ENCODE measurements at places on chromosomes 3 and 15. TPM values are rescaled to one million over a fixed set of nuclear protein-coding genes. Genes with fewer than 3 reads are reported as not detected.

DNA sequence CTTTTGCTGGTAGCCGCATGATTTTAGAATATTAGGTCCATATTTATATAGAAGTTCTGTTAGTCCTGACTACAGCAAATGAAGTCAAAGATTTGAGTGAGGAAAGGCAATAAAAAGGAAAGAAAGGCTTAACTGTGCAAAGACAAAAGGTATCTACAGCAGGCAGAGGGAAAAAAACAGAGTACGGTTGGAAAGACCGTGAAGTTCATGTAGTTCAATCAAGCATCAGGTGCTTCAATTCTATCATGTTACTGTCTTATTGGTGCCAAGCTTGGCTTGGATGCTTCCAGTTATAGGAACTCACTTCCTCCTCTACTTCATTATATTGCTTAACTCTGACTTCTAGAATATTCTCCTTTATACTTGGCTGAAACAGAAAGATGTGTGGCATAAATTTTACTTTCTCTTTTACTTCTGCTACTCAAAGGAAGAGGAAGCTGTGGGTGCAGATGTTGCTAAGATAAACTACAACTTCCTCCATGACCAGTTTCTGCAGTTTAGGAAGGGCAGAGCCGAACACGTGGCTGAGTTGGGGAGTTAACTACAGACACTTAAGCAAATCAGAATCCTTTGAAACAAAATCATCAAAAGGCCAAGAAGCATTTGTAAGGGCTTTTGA lies 72.6 kb upstream of the ZBED2 start:
- no peaks in the 10 kb centered on the region for H3K36me3 ChIP-seq
- DNase-seq = no peak
- no peaks in the 10 kb centered on the region for H3K27me3 ChIP-seq
- peaks cover 17% of the 10 kb centered on the region for H3K4me1 ChIP-seq
- no peak overlapping the region for H3K27ac ChIP-seq

DNA sequence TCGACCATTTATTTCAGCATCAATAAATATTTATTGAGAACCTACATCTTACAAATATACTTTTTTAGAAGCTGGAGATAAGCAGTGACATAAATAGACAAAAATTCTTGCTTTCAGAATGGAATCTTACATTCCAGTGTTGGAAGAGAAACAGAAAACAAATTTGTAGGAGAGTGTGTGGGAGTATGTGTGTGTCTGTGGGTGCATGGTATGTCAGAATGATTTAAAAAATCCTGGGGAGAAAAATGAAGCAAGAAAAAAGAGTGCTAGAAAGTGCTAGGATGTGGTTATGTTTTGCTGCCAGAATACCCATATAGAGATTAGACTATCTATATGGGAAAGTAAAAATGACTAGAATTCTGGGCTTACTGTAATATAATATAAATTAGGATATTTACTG lies 561.7 kb upstream of the SGO1 start:
- DNase-seq = peak; percentile 78
- no peak overlapping the region for H3K4me3 ChIP-seq
- H3K4me1 ChIP-seq = no peaks in the 10 kb centered on the region
- no peaks in the 10 kb centered on the region for H3K36me3 ChIP-seq

GRCh38 chr3:105466495-105467404 lies 100.0 kb downstream of the ALCAM start:
- no peaks in the 10 kb centered on the region for H3K4me1 ChIP-seq
- no peak overlapping the region for H3K27ac ChIP-seq
- peak; percentile 22 for DNase-seq
- H3K36me3 ChIP-seq = no peaks in the 10 kb centered on the region
- no peaks in the 10 kb centered on the region for H3K27me3 ChIP-seq

DNA sequence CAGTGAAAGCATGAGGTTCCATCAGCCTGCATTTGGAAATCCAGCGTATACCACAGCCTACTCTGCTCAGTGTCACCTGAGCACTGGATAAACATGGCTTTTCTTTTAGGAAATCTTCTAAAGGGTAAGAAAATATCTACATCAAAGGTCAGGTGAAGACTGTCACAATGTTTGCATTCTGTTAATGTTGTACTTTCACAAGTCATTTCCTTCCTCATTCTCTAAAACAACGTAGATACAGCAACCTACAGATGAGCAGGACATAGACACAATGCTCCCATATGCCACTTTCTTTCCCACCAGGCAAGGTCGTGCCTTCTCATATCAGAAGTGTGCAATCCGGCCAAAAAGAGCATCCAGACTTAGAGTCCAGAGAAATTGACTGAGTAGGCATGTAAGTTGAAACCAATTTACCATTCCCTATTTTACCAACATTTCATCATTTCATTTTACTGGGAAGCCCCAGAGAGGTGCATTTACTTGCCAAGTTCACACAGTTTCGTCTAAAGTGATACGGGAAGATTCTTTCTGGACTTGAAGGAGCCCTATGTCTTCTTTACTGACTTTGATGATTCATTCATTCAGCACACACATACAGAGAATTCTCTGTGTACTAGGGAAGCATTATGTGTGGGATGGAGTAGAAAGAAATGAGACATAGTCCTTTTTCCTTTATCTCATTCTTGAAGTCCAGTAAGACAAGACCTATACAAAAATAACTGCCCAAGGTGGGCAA lies 30.6 kb upstream of the LPP start:
- DNase-seq = peak; percentile 50
- H3K4me3 ChIP-seq = no peak overlapping the region
- H3K4me1 ChIP-seq = no peaks in the 10 kb centered on the region
- no peaks in the 10 kb centered on the region for H3K27me3 ChIP-seq
- no peak overlapping the region for H3K27ac ChIP-seq
- no peaks in the 10 kb centered on the region for H3K36me3 ChIP-seq

SAMD7 gene
- total RNA-seq = not detected

- H3K27me3 ChIP-seq = no peaks in the 10 kb centered on the region
- H3K4me3 ChIP-seq = no peak overlapping the region
- H3K36me3 ChIP-seq = peaks cover 11% of the 10 kb centered on the region
Observed at GRCh38 chr3:188243124-188243795, 89.3 kb downstream of the LPP start.

LRRN1 gene
- 17.4 TPM for total RNA-seq

GRCh38 chr3:190435618-190436017 lies 14.1 kb downstream of the TMEM207 start:
- peak; percentile 66 for DNase-seq
- no peaks in the 10 kb centered on the region for H3K4me1 ChIP-seq
- no peak overlapping the region for H3K4me3 ChIP-seq
- H3K27me3 ChIP-seq = no peaks in the 10 kb centered on the region

RTP1 gene
- not detected for total RNA-seq

CFAP20DC gene
- total RNA-seq = 0.57 TPM
